CD8-positive, alpha-beta memory T cell (primary cell): ENCODE measurements at places on chromosomes 1 and 21. TPM values are rescaled to one million over a fixed set of nuclear protein-coding genes. Genes with fewer than 3 reads are reported as not detected.

GRCh38 chr1:160024195-160024905 lies 7.4 kb downstream of the PIGM start:
- DNase-seq: no peak

GRCh38 chr1:204288021-204288588 lies 71.6 kb downstream of the PLEKHA6 start:
- DNase-seq: no peak

GRCh38 chr1:46303872-46304326 lies 401 bp downstream of the UQCRH start:
- DNase-seq: no peak

DNA sequence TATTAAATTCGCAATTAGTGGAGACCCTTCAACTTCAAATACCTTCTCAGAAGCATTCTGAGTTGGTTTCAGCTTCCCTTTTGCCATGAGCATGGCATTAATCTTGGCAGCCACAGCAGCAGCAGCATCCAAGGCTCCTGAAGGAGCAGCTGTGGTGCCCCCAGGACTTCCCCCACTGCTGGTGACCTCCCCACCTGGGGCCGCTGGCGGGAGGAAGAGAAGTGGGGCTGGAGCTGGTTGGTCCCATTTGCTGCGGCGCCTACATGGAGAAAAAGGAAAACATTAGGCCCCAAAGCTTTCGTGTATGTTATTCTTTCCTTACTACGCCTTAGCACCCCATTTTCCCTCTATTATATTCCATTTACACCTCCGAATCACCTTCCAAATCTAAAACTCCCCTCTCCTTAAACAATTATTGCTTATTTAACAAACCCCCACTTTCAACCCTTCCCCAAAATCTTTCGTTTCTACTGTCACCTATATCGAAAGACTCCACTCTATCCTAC lies 569 bp downstream of the KHDC4 start:
- DNase-seq: peak; percentile 15

GRCh38 chr1:112470966-112471365 lies 37.8 kb upstream of the WNT2B start:
- no peak for DNase-seq

Gene GNL2
- total RNA-seq: 85.3 TPM

Gene REN
- total RNA-seq: not detected

Gene UTS2
- total RNA-seq: not detected

Gene ZBTB8A
- 0.40 TPM for total RNA-seq

Gene TRABD2B
- not detected for total RNA-seq

Gene RXRG
- not detected for total RNA-seq
